ENCODE measurements at places on chromosomes 16 and 17.

GRCh38 chr17:61783556-61784304 is 79.6 kb downstream of the BRIP1 start:
- DNase-seq = no peak

- no peak for DNase-seq
These were observed 14.1 kb downstream of the RPA1 start for GRCh38 chr17:1843947-1844346.

GRCh38 chr17:70295329-70295728 is 126.0 kb downstream of the KCNJ2 start:
- DNase-seq = no peak

DNA sequence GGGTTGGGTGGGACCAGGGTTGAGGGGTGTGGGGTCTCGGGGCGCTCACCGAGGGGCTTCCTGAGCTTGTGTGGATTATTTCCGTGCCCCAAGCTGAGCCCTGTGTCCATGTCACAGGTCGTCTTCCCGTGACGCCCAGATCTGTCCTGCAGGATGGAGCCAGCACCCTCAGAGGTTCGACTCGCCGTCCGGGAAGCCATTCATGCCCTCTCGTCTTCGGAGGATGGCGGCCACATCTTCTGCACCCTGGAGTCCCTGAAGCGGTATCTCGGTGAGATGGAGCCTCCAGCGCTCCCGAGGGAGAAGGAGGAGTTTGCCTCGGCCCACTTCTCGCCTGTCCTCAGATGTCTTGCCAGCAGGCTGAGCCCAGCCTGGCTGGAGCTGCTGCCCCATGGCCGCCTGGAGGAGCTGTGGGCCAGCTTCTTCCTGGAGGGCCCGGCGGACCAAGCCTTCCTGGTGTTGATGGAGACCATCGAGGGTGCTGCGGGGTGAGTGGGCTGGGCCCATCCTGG is 1.0 kb downstream of the TELO2 start:
- no peak for DNase-seq

DNA sequence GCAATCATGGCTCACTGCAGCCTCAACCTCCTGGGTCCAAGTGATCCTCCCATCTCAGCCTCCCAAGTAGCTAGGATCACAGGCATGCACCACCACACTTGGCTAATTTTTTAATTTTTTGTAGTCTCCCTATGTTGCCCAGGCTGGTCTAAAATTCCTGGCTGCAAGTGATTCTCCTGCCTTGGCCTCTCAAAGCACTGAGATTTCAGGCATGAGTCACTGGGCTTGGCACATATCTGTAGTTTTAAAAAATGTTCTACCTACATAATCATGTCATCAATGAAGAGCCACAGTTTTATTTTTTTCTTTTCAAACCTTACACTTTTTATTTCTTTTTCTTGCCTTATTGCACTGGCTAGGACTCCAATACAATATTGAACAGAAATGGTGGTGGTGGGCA is 33.1 kb upstream of the COL1A1 start:
- DNase-seq = no peak

- DNase-seq = no peak
These were observed 2.3 kb downstream of the OXLD1 start for GRCh38 chr17:81664051-81664470.

- no peak for DNase-seq
These were observed 12.3 kb downstream of the KRT9 start for GRCh38 chr17:41559548-41559947.

DNA sequence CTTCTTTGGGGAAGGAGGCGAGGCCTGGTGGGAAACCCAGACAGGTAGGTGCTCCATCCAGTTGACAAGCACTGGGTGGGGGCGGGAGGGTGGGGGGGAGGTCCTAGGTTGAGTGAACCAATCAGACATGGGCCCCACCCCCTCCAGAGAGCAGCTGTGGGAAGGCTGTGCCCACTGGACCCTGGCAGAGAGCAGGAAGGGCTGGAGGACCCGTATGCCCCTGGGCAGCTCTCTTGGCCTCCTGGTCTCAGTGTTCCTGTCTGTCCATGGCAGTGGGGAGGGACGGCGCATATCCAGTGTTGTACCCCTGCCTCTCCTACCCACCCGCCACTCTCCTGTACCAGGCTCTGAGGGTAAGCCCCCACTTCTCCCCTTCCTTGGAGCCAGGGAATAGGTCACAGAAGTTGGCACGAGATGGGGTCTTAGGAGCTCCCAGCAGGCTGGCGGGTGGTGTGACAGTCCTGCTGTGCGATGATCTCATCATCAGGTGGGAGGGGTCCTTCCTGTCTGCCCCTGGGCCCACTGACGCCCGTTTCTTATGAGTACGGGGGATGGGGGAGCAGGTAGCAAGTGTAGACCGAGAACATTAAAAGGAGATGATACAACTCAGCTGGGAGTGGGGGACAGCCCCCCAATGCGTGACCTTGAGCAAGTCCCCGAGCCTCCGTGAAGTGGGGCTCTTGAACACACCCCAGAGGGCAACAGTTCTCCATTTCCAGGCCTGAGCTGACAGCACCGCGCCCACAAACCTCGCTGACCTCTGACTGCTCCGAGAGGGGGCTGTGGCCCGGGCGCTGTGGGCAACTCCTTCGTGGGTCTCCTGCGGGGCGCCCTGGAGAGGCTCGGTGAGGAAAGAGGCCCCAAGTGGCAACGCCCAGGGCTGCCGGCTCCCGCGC is 1.2 kb upstream of the ZFPM1 start:
- no peak for DNase-seq

DNA sequence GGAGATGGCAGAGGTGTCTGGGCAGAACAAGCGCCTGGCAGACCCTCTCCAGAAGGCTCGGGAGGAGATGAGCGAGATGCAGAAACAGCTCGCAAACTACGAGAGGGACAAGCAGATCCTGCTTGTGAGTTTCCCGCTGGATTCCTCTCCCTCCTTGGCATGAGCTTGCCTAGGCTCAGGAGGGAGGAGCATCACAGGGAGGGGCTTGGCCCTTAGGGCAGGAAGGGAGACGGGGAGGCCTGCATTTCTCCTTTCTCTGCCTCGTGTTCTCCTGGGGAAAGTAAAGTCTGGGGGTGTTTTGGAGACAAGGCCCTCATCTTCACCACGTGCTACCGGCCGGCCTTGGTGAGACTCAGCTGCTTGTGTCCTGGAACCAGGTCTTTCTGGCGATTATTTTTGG is 18.0 kb upstream of the DBNDD1 start:
- no peak for DNase-seq

DNA sequence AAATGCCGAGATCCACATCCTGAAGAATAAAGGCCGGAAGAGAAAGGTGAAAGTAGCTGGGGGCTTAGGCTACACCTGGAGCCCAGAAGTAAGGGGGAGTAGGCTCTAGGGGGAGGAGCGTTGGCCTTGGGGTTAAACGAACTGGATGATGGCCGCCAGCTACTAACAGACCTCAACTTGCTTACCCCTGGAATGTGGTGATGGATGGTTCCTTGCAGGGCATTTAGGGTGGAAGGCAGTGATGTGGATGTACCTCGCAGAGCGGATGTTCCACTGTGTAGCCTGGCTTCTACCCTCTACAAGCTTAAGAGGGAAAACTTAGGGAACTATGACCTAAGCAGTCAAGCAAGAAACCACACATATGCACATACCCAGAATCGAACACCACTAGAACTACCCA is 2.3 kb upstream of the MAZ start:
- no peak for DNase-seq

GRCh38 chr16:25012525-25012991 is 2.6 kb downstream of the ARHGAP17 start:
- no peak for DNase-seq

- peak; percentile 13 for DNase-seq
These were observed 7.4 kb downstream of the FOXF1 start for GRCh38 chr16:86517652-86518258.

GRCh38 chr16:12907670-12908233 is 6.4 kb downstream of the SHISA9 start:
- DNase-seq = no peak

- no peak for DNase-seq
These were observed 17.2 kb upstream of the CACNG4 start for GRCh38 chr17:66947311-66947710.

- no peak for DNase-seq
These were observed 43.2 kb upstream of the GNG13 start for GRCh38 chr16:843771-844170.

DNA sequence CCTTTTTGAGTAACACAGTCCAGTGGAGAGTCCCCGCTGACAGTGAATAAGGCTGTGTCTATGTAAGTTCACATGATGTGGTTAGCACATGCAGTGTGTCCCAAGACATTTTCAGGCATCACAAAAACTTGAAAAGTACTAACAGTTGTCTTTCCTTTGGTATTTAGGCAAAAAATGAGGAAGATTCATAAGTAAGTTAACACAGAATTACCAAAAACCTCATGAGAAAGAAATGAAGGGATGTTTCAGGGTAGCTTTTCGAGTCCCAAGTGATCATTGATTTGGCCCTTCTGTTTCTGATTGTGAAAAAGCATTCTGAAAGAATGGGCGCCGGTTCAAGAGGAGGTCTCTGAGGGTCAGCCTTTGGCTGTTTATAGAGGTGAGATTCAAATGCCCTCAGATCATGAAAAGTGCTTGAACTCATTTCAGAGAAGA is 529 bp upstream of the ASPA start:
- DNase-seq = no peak

- no peak for DNase-seq
These were observed 3.4 kb upstream of the MTSS2 start for GRCh38 chr16:70689035-70689969.

DNA sequence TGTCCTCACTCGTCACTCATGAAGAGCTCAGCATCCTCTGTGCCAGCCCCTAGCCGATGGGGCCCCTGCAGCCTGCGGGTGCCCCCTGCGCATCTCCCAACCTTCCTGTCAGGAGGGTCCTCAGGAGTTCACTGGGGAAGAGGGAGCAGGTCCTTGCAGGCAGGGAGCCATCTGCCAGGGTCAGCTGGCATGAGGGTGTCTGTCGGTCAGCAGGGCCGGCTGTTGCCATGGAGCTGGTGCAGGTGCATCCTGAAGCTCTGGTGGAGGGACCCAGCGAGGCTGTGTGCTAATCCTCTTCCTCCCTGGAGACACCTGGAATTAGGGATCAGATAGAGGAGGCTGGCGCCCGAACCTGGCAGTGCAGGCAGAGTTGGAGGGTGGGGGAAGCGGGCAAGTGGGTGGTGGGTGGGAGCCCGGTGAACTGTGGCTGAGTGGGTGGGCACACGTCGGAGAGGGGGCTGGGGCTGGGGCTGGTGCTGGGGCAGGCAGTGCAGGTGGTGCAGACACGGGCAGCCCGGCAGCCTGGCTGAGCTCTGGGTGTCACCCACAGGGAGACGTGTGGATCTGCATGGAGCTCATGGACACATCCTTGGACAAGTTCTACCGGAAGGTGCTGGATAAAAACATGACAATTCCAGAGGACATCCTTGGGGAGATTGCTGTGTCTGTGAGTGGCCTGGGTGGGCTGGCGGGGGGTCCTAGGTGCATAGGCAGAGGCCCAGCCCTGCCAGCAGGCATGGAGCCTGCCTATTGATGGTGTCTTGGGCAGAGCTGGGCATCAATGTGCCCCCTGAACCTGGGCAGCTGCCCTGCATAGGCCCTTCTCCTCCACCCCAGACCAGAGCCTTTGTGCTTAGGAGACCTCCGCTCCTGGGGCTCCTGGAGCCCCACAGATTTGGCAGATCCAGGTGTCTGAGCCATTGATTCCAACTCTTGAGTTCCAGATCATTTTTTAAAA is 17.4 kb downstream of the MAP2K3 start:
- DNase-seq = no peak

DNA sequence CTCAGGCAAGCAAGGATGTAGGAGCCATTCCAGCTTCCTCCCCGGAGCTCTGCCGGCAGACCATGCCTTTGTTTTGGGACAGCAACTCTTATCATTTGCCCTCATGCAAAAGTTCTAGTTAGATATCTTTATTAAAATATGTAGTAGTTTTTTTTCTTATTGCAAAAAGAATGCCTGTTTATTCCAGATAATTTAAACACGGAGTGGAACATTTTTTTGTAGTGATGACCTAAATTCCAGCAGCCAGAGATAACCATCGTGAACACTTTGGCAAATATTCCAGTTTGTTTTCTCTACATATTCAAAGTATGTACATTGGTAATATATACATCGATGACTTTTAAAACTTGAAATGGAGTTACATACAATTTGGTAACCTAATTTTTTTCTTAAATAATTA is 54.8 kb downstream of the CRISPLD2 start:
- no peak for DNase-seq

DNA sequence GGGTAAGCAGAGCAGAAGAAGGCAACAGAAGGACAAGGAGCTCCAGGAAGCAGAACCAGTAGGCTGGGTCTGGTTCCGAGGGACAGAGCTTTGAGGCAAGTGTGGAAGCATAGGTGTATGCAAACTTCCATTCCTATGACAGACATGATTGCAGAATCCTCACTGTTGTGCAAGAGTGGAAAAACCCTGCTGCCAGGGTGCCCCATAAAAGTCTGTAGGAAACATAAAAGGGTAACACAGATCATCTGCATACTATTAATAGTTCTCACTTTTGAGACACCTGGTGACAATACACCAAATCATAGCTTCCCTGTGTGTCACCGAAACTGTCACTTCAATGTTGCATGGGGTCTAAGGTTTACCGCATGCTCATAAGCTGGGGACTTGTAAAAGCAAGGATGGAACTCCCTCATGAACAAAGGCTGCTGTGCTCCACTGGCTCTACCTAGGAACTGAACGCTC is 39.7 kb downstream of the ARHGAP17 start:
- no peak for DNase-seq

- no peak for DNase-seq
These were observed 7.2 kb upstream of the KRTAP4-7 start for GRCh38 chr17:41076788-41077187.

GRCh38 chr17:74918906-74919305 is 4.1 kb downstream of the USH1G start:
- DNase-seq = no peak

- no peak for DNase-seq
These were observed 182.4 kb upstream of the TOM1L1 start for GRCh38 chr17:54718286-54718685.

DNA sequence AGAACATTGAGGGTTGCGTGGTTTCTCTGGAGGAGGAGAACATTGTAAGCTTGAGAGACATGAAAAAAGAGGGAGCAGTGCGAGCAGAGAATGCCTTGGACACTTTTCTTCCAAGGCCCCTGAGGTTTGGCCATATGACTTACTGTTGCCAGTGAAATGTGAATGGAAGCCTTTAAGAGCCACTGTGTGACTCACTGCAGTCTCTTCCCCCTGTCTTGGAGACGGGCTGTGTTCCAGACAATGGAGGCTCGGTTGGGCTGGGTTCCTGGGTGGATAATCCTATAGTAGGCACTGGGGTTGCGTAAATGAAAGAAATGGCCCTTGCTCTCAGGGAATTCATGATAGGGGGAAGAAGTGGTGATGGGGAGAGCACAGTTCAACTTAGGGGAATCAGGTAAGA is 75.5 kb downstream of the SHISA9 start:
- DNase-seq = no peak

GRCh38 chr17:66633317-66633965 is 201.5 kb upstream of the CACNG5 start:
- peak; percentile 61 for DNase-seq

GRCh38 chr17:49108318-49108717 is 24.3 kb upstream of the B4GALNT2 start:
- no peak for DNase-seq

GRCh38 chr16:57634171-57634570 is 5.7 kb downstream of the ADGRG1 start:
- DNase-seq = no peak

Measured in activated CD4-positive, alpha-beta T cell treated with anti-CD3 and anti-CD28 coated beads, Interleukin-2, amount 10 ng/mL, durations not matched to agents 7 days and 5 days (primary cell).